ENCODE measurements at places on chromosomes 3 and 15.
A peak's percentile ranks its signal among the peaks of the same experiment; 100 is the strongest.

GRCh38 chr15:66524838-66525237, 19.7 kb downstream of the ZWILCH start:
- DNase-seq = no peak

- DNase-seq = no peak
Observed at GRCh38 chr3:193564012-193564411, 9.3 kb upstream of the ATP13A4 start.

GRCh38 chr3:119295816-119296726, 1.9 kb downstream of the ARHGAP31 start:
- no peak for DNase-seq

DNA sequence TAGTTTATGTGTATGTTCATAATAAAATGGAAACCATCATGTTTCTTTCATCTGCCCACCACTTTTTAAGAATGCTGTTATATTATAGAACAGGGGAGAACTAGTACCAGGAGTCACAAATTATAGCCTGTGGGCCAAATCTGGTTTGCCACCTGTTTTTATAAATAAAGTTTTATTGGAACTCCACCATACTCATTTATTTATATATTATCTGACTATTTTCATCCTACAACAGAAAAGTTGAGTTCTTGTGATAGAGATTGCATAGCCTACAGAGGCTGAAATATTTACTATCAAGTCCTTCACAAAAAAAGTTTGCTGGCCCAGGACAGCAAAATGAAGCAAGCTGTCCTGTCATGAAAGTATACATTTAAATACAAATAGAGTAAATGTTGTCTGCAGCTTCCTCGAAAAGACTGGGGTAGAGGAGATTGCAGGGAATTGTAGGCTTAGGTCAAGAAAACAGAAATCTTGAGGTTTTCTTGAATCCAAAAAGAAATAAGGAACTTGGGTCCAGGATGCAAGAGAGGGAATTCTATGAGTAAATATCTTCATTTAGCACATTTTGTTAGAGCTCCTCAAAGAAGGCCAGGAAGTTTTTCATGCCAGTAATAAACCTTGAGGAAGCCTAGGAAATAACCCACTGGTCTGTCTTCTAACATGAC, 41.1 kb downstream of the FILIP1L start:
- no peak for DNase-seq

- DNase-seq = no peak
Observed at GRCh38 chr3:162367429-162368260, 871.0 kb downstream of the OTOL1 start.

DNA sequence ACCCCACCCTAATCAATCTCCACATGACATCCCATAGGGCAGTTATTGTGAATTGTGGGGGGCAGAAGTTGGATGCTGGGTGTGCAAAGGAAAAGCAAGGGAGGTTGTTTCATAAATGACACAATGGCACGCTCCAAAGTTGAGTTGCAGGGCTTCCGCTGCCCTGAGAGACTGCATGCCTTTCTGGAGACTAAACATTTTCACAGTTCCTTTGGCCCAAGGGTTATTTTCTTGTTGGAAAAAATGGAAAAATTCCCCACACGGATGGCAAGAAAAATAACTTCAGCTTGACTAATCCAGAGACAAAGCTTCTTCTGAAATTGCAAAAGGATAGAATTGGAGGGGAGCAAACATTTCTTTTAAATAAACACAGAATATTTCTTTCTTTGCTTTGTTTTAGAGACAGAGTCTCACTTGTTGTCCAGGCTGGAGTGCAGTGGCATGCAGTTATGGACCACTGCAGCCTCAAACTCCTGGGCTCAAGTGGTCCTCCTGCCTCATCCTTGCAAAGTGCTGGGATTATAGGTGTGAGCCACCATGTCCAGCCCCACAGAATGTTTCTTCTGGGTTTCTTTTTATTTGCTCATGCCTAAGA, 19.1 kb upstream of the TPM1 start:
- no peak for DNase-seq

DNA sequence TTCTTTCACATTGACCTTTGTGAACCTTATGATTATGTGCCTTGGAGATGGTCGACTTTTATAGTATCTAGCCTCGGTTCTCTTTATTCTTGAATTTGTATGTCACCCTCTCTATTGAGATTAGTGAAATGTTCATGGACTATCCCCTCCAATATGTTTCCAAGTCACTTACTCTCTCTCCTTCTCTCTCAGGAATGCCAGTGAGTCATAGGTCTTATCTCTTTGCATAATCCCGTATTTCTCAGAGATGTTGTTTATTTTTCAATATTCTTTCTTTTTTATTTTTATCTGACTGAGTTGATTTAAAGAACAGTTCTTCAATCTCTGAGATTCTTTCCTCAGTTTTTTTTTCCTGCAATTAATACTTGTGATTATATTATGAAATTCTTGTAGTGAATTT, 411.6 kb upstream of the CADM2 start:
- no peak for DNase-seq

- peak; percentile 80 for DNase-seq
Observed at GRCh38 chr15:90320062-90320884, 31.8 kb upstream of the ZNF774 start.

GRCh38 chr3:157417247-157417646, 19.4 kb upstream of the PTX3 start:
- no peak for DNase-seq

DNA sequence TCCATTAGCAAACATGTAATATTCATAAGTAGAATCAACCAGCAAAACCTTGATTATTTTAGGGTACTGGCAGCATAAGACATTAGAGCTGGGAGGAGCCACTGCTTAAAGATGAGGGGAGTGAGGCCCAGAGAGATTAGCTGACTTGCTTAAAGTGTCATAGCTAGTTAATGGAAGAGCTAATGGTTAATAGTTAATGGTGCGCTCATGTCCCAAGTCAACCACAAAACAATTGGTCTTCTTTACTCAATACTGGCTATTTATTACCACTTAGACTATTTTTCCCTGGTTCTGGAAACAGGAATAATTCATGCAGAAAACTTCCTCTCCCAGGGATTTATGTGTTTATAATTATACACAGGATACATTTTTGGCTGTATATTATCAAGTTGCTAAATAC, 33.1 kb downstream of the EIF4E3 start:
- no peak for DNase-seq

GRCh38 chr3:13574083-13574797, 25.3 kb downstream of the FBLN2 start:
- no peak for DNase-seq

GRCh38 chr3:116640109-116640508, 69.5 kb upstream of the TUSC7 start:
- DNase-seq = no peak

GRCh38 chr3:171314341-171314740, 145.9 kb downstream of the TNIK start:
- DNase-seq = no peak

DNA sequence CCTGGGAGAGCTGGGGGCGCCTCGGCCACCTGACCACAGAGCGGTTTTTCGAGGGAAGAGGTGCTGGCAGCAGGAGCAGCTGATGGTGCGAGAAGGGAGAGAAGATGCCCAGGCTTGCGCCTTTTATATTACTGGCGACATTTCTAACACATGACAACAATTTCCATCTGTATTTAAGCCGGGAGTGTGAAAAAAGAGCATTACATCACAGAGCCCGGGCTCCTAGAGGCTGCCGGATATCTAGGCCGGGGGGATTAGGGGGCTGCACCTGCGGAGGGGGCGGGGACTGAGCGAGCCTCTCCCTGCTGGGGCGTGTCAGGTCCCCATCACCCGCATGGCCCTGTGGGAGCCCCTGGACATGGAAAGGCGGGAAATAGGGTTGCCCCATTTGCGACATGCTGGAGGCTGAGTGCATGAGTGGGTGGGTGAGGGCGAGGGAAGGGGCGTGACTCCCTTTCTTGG, 440.7 kb downstream of the MAGI1 start:
- no peak for DNase-seq

- DNase-seq = no peak
Observed at GRCh38 chr15:81498294-81498693, 124.3 kb upstream of the TMC3 start.

- DNase-seq = no peak
Observed at GRCh38 chr3:107861904-107862303, 228.9 kb downstream of the CD47 start.

DNA sequence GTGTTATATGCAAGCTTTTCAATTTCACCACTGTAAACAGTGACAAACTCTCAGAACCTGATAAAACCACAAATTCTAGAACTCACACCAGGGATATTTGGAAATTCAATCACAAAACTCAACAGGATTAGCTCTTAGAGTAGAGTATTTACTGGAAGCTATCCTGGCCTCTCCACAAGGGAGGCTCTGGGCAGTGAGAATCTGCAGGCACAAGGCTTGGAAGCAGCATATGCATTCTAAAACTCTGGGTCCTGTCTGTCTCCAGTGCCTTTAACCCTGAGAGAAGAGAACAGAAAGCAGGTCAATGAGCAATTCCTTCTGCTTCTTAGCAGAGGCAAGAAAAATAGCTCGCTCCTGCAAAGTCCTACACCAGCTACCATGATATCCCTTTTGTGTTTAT, 23.4 kb downstream of the PLSCR4 start:
- no peak for DNase-seq

DNA sequence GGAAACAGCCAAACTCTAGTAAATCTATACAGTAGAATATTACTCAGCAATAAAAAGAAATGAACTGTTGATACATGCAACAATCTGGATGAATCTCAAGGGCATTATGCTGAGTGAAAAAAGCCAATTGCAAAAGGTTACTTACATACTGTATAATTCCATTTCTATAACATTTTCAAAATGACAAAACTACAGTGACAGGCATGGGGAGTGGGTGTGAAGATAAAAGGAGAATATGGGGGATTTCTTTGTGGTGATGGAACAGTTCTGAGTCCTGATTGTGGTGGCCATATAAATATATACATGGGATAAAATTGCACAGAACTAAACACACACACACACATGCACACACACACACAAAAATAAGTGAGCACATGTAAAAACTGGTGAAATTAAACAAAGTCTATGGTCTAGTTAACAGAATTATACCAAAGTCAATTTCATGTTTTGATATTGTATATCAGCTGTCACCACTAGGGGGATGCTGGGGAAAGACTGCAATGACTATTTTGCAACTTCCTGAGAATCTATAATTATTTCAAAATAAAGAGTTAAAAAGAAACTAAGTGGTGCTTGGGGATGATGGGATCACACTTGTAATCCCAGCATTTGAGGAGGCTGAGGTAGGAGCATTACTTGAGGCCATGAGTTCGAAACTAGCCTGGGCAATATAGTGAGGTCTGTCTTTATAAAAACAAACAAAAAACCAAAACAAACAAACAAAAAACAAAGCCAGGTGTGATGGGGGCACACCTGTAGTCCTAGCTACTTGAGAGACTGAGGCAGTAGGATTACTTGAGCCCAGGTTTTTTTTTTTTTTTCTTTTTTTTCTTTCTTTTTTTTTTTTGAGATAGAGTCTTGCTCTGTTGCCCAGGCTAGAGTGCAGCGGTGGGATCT, 66.0 kb downstream of the SPTSSB start:
- no peak for DNase-seq

- no peak for DNase-seq
Observed at GRCh38 chr3:29757054-29757777, 476.3 kb downstream of the RBMS3 start.

DNA sequence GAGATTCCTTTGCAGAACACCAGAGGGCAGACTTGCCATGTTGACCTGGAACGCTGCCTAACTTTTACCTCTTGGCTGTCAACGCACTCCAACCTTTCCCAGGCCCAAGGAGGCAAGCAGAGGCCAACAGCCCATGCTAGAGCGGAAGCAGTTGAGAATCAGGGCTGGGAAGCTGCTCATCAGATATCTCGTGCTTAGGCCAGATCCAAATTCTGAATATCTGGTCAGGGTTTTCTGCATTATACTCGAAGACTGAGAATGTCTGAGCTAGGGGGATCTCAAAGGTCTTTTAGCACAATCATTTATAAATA, 2.5 kb downstream of the XIRP1 start:
- no peak for DNase-seq

DNA sequence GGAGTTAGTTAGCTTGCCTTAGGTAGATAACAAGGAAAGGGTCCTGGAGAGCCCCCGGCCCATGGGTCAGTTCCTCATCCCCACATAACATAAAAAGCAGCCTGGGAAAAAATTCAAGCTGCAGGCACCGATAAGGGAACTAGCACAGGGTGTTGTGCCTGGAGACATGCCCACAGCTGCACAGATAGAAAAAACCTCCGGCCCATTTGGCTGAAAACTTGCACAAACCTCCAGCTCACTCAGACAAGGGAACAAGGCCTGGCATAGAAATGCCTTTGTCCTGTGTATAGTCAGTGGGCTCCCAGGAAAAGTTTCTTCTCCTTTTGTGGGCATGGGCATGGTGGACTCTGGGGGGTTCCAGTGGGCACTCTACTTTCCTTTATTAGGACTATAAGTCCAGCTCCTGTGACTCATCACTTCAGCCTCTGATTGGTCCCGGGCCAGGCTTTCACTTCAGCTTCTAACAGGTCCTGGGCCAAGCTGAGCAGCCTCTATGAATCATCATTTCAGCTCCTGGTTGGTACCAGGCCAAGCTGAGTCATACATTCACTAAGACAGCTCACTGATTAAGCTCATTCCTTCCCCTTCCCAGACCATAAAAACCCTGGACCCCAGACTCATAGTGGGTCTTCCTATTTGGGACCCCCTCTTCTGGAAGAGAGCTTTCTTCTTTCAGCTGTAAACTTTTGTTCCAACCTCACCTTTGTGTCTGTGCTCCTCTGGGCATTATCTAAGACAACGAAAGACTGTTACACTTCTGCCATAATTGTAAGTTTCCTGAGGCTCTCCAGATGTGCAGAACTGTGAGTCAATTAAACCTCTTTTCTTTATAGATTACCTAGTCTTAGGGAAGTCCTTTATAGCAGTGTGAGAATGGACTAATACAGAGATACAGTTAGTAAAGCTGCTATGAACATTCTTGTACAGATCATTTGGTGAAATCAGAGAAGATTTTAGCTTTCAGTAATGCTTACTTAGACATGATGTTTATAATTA, 348.0 kb upstream of the DPPA4 start:
- no peak for DNase-seq

DNA sequence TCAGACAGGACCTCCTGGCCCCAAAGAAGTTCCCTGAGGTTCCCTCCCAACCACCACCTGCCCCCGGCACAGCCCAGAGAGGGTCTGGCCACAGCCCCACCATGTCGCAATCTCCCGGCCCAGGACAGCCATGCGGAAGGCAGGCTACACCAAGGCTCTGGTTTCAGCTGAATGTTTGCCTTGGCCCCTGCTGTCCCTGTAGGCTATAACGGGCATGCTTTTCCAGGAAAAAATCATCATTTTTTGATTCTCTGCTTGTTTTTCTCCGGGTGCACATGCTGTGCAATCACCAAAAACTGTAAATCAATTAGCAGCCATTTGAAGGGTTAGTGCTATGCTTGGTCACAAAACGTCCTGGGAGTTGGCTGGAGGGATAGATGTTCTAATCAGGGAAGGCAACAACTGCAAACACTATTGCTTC, 142.7 kb upstream of the IGF1R start:
- no peak for DNase-seq

All from forelimb muscle (tissue), 1 donor.